ENCODE measurements at places on chromosomes 6 and 20. TPM values are rescaled to one million over a fixed set of nuclear protein-coding genes. Genes with fewer than 3 reads are reported as not detected.

The GHRH gene
- total RNA-seq: not detected

The F13A1 gene
- total RNA-seq: 25.4 TPM

- no peak overlapping the region for H3K27ac ChIP-seq
- no peaks in the 10 kb centered on the region for H3K4me1 ChIP-seq
- DNase-seq: no peak
- H3K4me3 ChIP-seq: no peak overlapping the region
Observed at GRCh38 chr6:169046483-169047192, 207.0 kb downstream of the THBS2 start.

DNA sequence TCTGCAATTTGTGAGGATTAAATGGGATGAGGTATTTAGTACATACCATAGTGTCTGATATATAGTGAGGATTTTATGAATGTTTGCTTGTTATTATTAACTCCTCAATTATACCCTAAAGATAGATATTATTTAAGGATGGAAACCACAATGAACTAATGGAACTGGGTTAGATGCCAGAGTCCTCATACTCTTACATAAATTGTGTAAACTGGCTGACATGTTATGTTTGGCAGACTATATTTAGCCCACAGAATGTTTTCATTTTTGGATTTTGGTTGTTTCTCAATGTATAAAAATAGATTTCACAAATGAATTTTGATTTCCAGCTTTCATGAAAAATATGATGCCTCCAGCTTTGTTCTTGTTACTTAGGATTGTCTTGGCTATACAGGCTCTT lies 37.6 kb downstream of the HTR1B start:
- H3K27ac ChIP-seq: no peak overlapping the region
- no peaks in the 10 kb centered on the region for H3K36me3 ChIP-seq
- no peaks in the 10 kb centered on the region for H3K27me3 ChIP-seq
- no peaks in the 10 kb centered on the region for H3K4me1 ChIP-seq
- DNase-seq: no peak
- H3K4me3 ChIP-seq: no peak overlapping the region

- DNase-seq: no peak
- no peaks in the 10 kb centered on the region for H3K36me3 ChIP-seq
- no peak overlapping the region for H3K4me3 ChIP-seq
Observed at GRCh38 chr6:140225701-140226436, 851.4 kb upstream of the CITED2 start.

DNA sequence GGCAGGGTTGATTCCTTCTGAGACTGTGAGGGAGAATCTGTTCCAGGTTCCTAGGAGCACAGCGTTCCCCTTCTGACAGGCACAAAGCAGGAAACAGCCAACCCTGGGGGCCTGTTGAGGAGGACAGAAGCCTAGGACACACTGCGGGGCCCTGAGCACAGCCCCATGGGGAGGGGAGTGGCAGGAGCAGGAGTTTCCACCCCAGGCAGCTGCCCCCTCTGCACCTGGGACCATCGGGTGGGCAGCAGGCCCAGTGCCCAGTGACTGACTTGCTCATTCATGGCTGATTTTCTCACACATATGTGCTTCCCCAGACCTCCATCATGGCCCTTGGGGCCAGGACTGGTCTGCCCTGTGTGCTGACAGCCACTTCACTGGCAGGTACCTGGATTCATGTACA lies 6.2 kb upstream of the SLC22A1 start:
- no peaks in the 10 kb centered on the region for H3K36me3 ChIP-seq
- no peaks in the 10 kb centered on the region for H3K27me3 ChIP-seq
- H3K4me3 ChIP-seq: no peak overlapping the region
- no peaks in the 10 kb centered on the region for H3K4me1 ChIP-seq

GRCh38 chr20:13765299-13765698 lies 19.4 kb downstream of the ESF1 start:
- no peaks in the 10 kb centered on the region for H3K36me3 ChIP-seq
- H3K4me3 ChIP-seq: no peak overlapping the region
- no peak overlapping the region for H3K27ac ChIP-seq
